ENCODE measurements at places on chromosomes 4 and X.

DNA sequence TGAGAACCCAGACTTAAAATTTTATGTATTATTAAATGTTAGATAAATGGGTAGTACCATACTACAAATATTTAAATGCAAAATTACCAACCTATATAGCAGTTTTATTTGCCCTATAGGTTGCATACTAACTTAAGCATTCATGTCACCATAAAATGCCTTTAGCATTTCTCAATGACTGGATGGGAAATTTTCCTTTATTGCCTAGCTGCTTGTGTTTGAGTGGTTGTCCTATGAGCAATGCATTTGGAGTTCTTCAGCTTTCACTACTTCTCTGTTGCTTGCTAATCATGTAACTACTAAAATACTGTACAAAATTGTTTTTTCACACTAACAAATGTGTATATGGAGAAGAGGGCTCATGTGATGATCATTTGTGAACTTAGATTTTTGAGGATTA, 44.2 kb upstream of the CEP135 start:
- no peaks in the 10 kb centered on the region for H3K4me1 ChIP-seq
- peaks cover 40% of the 10 kb centered on the region for H3K36me3 ChIP-seq
- no peak overlapping the region for H3K27ac ChIP-seq
- no peak for DNase-seq

DNA sequence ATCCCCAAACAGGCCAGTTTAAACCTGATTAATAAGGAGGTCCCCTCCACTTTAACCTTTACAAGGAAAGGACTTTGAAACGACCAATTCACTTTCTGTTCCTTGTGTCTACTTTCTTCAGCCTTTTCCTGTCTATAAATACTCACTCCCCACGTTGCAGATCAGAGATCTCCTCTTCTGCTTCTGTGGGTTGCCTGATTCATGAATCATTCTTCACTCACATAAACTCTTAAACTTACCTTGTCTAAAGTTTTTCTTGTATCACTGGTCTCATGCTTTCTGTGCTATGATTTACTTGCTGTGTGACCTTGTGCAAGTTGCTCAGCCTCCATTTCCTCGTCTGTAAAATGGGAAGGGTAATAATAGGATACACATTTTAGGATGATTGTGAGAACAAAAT, 236.1 kb downstream of the QDPR start:
- H3K27me3 ChIP-seq: no peaks in the 10 kb centered on the region
- H3K4me3 ChIP-seq: no peak overlapping the region
- no peaks in the 10 kb centered on the region for H3K36me3 ChIP-seq
- H3K4me1 ChIP-seq: peaks cover 3% of the 10 kb centered on the region

GRCh38 chr4:18535948-18536347, 514.4 kb upstream of the LCORL start:
- H3K27me3 ChIP-seq: no peaks in the 10 kb centered on the region
- H3K36me3 ChIP-seq: no peaks in the 10 kb centered on the region
- DNase-seq: no peak
- H3K27ac ChIP-seq: no peak overlapping the region
- H3K4me1 ChIP-seq: no peaks in the 10 kb centered on the region

GRCh38 chrX:53479301-53479700, 45.1 kb upstream of the HSD17B10 start:
- DNase-seq: no peak
- no peaks in the 10 kb centered on the region for H3K36me3 ChIP-seq
- H3K4me3 ChIP-seq: no peak overlapping the region
- no peaks in the 10 kb centered on the region for H3K27me3 ChIP-seq
- no peaks in the 10 kb centered on the region for H3K4me1 ChIP-seq

- no peak overlapping the region for H3K27ac ChIP-seq
- no peaks in the 10 kb centered on the region for H3K4me1 ChIP-seq
- H3K27me3 ChIP-seq: no peaks in the 10 kb centered on the region
- DNase-seq: no peak
Observed at GRCh38 chrX:139734996-139735395, 27.0 kb upstream of the MCF2 start.

GRCh38 chr4:76830964-76831703, 66.8 kb downstream of the SOWAHB start:
- H3K4me3 ChIP-seq: peak overlapping the region; percentile 8
- H3K27ac ChIP-seq: peak overlapping the region; percentile 84
- H3K36me3 ChIP-seq: no peaks in the 10 kb centered on the region
- H3K4me1 ChIP-seq: peaks cover 3% of the 10 kb centered on the region
- no peaks in the 10 kb centered on the region for H3K27me3 ChIP-seq

- peak overlapping the region; percentile 99 for H3K27ac ChIP-seq
- H3K36me3 ChIP-seq: no peaks in the 10 kb centered on the region
- peak overlapping the region; percentile 73 for H3K4me3 ChIP-seq
- H3K27me3 ChIP-seq: no peaks in the 10 kb centered on the region
Observed at GRCh38 chrX:65668377-65669310, 1.2 kb downstream of the MSN start.

GRCh38 chr4:122798101-122798500, 28.5 kb upstream of the FGF2 start:
- H3K4me3 ChIP-seq: peak overlapping the region; percentile 15
- no peaks in the 10 kb centered on the region for H3K36me3 ChIP-seq
- DNase-seq: peak; percentile 62
- H3K4me1 ChIP-seq: no peaks in the 10 kb centered on the region

DNA sequence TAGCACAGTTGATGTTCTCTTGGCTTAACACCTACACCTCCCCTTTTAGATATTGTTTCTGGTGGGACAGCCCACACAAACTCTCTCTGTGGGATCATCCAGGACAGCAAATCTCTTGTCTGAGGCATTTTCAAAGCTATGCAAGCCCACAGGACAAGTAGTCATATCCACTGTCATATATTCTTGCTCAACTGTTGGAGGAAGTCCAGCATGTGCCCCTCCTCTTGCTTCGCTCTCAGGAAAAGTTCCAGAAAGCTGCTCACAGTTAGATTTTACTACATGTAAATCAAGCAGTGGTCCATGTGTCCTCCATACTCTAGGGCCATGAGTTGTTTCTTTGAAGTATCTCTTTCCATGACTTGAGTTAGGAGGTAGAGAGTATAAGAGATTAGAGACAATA, 260.7 kb downstream of the INPP4B start:
- no peaks in the 10 kb centered on the region for H3K4me1 ChIP-seq
- no peak for DNase-seq
- H3K4me3 ChIP-seq: no peak overlapping the region
- no peaks in the 10 kb centered on the region for H3K27me3 ChIP-seq

GRCh38 chr4:124633285-124633941, 79.1 kb downstream of the ANKRD50 start:
- no peak overlapping the region for H3K27ac ChIP-seq
- no peaks in the 10 kb centered on the region for H3K36me3 ChIP-seq
- no peaks in the 10 kb centered on the region for H3K4me1 ChIP-seq
- no peak overlapping the region for H3K4me3 ChIP-seq
- DNase-seq: no peak
- no peaks in the 10 kb centered on the region for H3K27me3 ChIP-seq

DNA sequence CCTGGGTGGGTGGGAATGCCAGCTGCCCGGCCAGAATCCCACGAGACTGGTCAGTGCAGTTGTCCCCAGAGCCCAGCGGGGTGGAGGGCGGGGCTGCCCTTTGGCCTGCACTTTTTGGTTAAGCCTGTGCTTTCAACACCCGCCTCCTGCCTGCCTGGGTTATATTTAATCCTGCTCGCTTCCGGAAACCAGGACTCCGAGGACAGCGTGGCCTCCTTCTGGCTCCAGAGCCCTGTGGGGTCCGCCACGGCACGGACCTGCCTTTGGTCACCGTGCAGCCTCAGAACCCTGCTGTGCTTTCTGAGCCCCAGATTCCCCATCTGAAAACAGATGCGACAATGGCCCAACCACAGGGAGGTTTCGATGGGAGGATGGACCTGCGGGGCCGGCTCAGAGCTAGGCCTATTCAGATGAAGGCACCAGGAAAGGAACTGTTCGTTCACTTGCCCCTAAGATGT, 29.4 kb upstream of the KIAA0232 start:
- H3K27ac ChIP-seq: no peak overlapping the region
- DNase-seq: no peak
- H3K4me3 ChIP-seq: no peak overlapping the region
- H3K36me3 ChIP-seq: no peaks in the 10 kb centered on the region

- DNase-seq: no peak
- H3K4me1 ChIP-seq: no peaks in the 10 kb centered on the region
- H3K36me3 ChIP-seq: no peaks in the 10 kb centered on the region
Observed at GRCh38 chr4:162535121-162535520, 371.3 kb upstream of the FSTL5 start.

- no peaks in the 10 kb centered on the region for H3K27me3 ChIP-seq
- H3K4me1 ChIP-seq: no peaks in the 10 kb centered on the region
- H3K4me3 ChIP-seq: no peak overlapping the region
- no peak for DNase-seq
- no peak overlapping the region for H3K27ac ChIP-seq
- no peaks in the 10 kb centered on the region for H3K36me3 ChIP-seq
Observed at GRCh38 chr4:55931043-55931442, 17.7 kb upstream of the CEP135 start.

- no peak overlapping the region for H3K27ac ChIP-seq
- no peaks in the 10 kb centered on the region for H3K27me3 ChIP-seq
- H3K36me3 ChIP-seq: no peaks in the 10 kb centered on the region
- H3K4me1 ChIP-seq: no peaks in the 10 kb centered on the region
Observed at GRCh38 chr4:40333921-40334352, 1.2 kb upstream of the CHRNA9 start.

DNA sequence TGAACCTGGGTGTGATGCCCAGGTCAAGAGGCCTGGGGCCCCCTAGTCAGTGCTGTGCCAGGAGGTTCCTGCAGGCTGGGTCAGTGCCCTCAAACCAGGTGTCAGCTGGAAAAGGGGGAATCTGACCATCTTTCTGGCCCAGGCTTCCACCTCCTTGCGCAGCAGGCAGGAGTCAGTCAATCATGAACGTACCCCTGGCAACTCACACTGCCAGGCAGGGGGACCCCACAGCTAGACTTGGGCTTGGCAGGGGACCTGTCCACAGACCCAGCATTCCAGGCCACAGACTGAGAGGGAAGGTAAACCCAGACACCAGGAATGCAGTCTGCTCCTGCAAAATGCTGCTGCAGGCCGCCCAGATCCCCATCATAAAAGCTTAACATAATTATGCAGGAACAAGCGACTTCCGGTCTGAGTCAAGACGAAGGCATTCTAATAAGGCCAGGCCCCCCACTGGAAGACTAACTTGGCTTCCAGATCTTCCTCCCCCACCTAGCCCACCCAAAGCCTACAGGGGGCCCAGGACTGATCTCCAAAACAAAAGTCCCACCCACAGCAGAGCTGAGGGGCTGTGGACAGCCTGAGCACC, 156.3 kb downstream of the BCOR start:
- no peak overlapping the region for H3K4me3 ChIP-seq
- no peaks in the 10 kb centered on the region for H3K27me3 ChIP-seq

DNA sequence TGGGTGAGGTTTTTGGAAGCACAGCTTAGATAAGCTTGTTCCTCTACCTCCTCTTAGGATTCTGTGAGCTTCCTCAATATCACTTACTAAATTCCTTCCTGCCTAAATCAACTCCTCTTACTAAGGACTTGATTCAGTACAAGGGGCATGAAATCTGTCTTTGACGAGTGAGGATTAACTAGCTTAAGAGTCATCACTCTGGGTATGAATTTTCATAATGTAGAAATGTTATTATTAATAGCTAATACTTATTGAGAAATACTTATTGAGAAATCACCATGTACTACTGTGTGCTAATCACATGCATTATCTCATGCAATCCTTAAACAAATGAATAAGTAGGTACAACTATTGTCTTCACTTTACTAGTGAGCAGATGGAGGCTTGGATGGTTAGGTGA, 28.6 kb downstream of the TRPC3 start:
- H3K36me3 ChIP-seq: no peaks in the 10 kb centered on the region
- no peaks in the 10 kb centered on the region for H3K27me3 ChIP-seq
- no peak overlapping the region for H3K4me3 ChIP-seq
- no peak for DNase-seq
- H3K4me1 ChIP-seq: no peaks in the 10 kb centered on the region

DNA sequence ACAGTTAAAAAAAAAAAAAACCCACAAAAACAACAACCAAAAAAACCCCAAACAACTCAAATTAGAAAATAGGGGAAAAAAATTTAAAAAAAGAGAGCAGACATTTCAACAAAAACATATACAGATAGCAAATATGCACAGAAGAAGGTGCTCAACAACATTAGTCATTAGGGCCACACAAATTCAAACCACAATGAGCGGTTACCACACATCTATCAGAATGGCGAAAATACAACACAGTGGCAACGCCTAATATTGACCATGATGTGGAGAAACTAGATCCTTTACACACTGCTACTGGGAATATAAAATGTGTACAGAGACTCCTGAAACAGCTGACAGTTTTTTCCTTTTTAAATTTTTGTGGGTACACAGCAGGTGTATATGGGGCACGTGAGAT, 19.4 kb downstream of the LYAR start:
- H3K36me3 ChIP-seq: peaks cover 58% of the 10 kb centered on the region
- no peak for DNase-seq
- H3K27ac ChIP-seq: no peak overlapping the region

DNA sequence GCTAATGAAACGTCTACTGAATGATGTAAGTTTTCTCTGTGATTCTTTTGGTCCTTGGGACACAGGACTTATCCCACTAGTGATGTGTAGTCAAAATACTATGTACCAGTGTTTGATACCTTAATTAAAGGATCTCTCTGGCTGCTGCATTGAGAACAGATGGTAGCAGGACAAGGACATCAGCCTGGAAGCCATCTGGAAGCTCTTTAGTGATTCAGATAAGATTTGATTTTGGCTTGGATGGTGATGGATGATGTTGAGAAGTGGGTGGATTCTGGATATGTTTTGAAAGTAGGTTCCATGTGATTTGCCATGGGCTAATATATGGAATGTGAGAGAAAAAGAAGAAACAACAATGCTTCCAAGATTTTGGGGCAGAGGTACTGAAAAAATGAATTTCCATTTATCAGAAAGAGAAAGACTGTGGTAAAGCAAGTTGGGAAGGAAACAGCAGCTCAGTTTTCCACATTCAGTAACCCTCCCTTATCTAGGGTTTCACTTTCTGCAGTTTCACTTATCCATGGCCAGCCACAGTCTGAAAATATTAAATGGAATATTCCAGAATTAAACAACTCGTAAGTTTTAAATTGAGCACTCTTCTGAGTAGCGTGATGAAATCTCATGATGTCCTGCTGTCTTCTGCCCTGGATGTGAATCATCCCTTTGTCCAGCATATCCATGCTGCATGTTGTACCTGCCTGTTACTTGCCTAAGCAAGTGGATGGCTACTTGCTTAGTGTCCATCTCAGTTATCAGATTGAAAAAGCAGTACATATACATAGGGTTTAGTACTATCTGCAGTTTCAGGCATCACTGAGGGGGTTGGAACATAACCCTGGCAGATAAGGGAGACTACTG, 15.6 kb downstream of the CD38 start:
- no peaks in the 10 kb centered on the region for H3K36me3 ChIP-seq
- DNase-seq: no peak
- H3K4me3 ChIP-seq: no peak overlapping the region
- H3K4me1 ChIP-seq: no peaks in the 10 kb centered on the region
- H3K27me3 ChIP-seq: no peaks in the 10 kb centered on the region
- no peak overlapping the region for H3K27ac ChIP-seq

DNA sequence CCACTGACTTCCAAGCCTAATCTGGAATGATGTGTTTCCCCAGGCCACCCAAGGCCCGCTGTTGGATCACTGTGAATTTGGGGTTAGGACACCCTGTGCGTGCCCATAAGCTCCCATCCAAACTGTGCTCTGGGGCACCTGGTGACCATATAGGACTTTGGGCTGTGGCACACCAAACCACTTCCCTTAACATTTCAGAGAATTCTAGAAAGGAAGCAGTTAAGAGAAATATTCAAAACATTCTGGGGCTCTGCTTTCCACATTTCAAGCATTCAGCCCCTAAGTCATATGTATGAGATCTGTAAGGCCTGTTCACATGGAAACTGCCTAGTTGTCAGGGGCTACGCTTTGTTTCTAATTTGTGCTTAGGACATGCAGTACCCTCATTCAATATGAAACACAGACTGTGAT, 14.4 kb downstream of the VGLL1 start:
- H3K4me1 ChIP-seq: no peaks in the 10 kb centered on the region
- no peaks in the 10 kb centered on the region for H3K27me3 ChIP-seq
- H3K4me3 ChIP-seq: no peak overlapping the region
- H3K36me3 ChIP-seq: no peaks in the 10 kb centered on the region
- no peak overlapping the region for H3K27ac ChIP-seq
- DNase-seq: no peak
